Prostate gland (tissue), 2 donors: ENCODE measurements at places on chromosomes 11 and 22.

- peaks cover 43% of the 10 kb centered on the region for H3K4me1 ChIP-seq
- DNase-seq, result peak; percentile 80
- no peaks in the 10 kb centered on the region for H3K36me3 ChIP-seq
- peak within 1 kb of the TSS; percentile 93 for H3K27ac ChIP-seq
- no peaks in the 10 kb centered on the region for H3K27me3 ChIP-seq
Measured at GRCh38 chr11:69640995-69641581, at the start of gene CCND1. CCND1 (plus strand) TSS chr11:69641156; CDS start chr11:69641314, 158 bp downstream.

GRCh38 chr11:73314117-73314961 lies 6.3 kb downstream of the ARHGEF17 start:
- DNase-seq, result no peak
- no peaks in the 10 kb centered on the region for H3K36me3 ChIP-seq
- no peak overlapping the region for H3K4me3 ChIP-seq
- H3K27ac ChIP-seq, result peak overlapping the region; percentile 97

DNA sequence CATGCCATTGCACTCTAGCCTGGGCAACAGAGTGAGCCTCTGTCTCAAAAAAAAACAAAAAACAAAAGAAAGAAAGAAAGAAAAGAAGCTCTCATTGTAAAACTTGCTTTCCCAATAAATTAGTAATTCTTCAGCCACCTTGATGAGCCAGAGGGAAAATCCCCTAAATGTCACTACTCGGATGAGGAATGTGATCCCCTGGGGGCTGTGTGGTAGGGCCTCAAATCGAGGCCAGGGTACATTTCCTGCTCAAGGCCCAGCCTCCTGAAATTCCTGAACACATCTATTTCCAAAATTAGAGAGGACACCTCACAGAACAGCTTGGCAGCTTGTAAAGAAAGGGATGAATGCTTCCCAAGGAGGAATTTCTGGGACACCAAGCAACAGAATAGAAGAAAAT lies 147.1 kb upstream of the SESN3 start:
- H3K36me3 ChIP-seq, result no peaks in the 10 kb centered on the region
- H3K27ac ChIP-seq, result no peak overlapping the region
- H3K4me3 ChIP-seq, result no peak overlapping the region
- DNase-seq, result no peak
- no peaks in the 10 kb centered on the region for H3K4me1 ChIP-seq
- no peaks in the 10 kb centered on the region for H3K27me3 ChIP-seq

DNA sequence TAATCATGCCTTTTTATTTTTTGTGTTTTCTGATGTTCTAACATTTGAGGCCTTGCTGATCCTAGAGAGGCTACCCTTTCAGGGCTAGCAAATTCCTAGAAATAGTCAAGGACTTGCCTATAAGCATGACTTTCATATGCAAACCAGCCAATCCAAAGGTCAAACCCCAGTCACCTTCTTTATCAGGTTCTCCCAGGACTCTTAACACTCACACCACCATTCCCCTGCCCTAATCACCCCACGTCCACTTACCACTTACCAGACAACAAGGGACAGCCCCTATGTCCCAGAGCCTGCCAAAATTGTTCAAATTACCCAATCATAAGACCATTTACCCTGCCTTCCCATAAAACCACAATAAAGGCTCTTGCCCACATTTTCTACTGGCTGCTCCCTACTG lies 1339.8 kb downstream of the LRRC4C start:
- H3K27ac ChIP-seq, result no peak overlapping the region
- DNase-seq, result no peak
- no peaks in the 10 kb centered on the region for H3K4me1 ChIP-seq
- no peaks in the 10 kb centered on the region for H3K36me3 ChIP-seq
- no peak overlapping the region for H3K4me3 ChIP-seq

DNA sequence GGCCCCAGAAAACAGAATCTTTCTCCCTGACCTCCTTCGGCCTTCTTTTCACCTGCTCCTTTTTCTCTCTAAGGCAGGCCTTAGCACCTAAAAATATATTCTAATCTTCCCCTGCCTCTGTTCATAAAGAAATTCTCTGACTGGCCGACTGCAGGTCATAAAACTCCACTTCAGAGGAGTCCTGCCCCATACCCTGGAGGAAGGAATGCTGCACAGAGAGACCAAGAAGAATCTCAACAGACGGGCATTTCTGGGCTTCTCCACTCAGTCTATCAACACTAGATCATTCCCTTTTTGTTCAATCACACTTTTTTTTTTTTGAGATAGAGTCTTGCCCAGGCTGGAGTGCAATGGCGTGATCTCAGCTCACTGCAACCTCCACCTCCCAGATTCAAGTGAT lies 19.7 kb upstream of the PGA3 start:
- H3K4me1 ChIP-seq, result no peaks in the 10 kb centered on the region
- H3K36me3 ChIP-seq, result no peaks in the 10 kb centered on the region
- no peaks in the 10 kb centered on the region for H3K27me3 ChIP-seq
- no peak overlapping the region for H3K27ac ChIP-seq
- H3K4me3 ChIP-seq, result no peak overlapping the region

- no peak overlapping the region for H3K27ac ChIP-seq
- H3K4me3 ChIP-seq, result no peak overlapping the region
- no peaks in the 10 kb centered on the region for H3K36me3 ChIP-seq
- no peak for DNase-seq
- no peaks in the 10 kb centered on the region for H3K4me1 ChIP-seq
Measured at GRCh38 chr22:35733791-35734516, 16.3 kb downstream of the APOL5 start.

DNA sequence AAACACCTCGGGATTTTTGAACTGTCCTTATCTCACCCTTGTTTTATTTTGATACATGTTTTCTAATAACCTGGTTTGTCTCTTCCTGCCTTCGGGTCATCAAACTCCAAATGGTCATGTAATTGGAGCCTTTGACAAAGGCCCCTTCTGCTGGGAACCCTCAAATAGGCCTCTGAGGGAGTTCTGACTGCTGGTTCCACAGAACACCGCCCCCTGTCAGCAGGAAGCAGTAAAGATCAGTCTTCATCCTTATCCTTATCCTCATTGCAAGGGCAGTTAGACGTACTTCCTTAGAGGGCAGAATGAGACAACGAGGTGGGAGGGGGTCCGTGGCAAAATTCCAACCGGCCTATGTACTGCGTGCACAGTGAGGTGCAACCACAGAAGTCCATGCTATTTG lies 12.1 kb downstream of the TRIM51 start:
- H3K27me3 ChIP-seq, result no peaks in the 10 kb centered on the region
- H3K4me1 ChIP-seq, result no peaks in the 10 kb centered on the region
- H3K27ac ChIP-seq, result no peak overlapping the region
- H3K4me3 ChIP-seq, result no peak overlapping the region
- no peak for DNase-seq
- H3K36me3 ChIP-seq, result no peaks in the 10 kb centered on the region
